ENCODE measurements at places on chromosomes 16 and 17.

- DNase-seq = no peak
These were observed 931.6 kb upstream of the GOT2 start for GRCh38 chr16:59665618-59666220.

- DNase-seq = no peak
These were observed 16.2 kb upstream of the TNRC6C start for GRCh38 chr17:77942112-77942988.

DNA sequence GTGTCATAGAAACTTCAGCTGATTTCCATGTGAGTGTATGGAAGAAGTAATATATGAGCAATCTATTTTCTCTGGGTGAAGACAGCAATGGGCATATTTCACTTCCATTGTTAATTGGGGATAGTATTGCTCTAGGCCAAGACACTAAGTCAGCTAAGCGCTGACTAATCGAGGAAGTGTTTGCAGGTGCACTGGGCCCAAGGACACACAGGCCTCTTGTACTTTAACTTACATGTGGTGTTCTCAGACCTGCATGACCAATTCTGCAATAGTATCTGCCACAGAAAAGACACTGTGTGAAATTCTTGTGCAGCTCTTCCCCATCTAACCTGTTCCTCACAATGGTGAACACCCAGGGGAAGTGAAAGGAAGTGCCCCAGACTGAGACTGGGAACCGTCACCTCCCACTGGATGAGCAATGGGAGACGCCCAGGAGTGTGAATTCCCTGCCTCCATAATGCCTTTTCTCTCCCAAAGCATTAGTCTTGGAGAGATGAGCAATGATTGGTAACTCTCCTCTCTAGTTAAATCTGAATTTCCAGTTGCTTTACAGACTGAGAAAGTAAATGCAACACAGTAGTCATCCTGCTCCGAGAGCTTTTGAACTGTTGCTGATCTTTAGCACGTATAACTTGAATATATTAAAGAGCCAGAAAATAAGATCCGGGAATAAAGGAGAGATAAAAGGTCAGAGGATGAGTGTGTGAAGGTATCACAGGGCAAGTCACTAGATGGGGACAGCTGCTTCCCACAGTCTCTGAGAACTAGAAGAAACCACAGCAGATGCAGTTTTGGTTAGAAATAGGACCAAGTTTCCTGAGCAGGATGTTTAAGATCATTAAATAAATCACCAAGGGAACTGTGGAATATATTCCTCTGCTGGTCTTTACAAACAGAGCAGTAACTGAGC is 82.6 kb downstream of the CDK5R1 start:
- DNase-seq = no peak

- DNase-seq = no peak
These were observed 9.1 kb downstream of the DEXI start for GRCh38 chr16:10932959-10933710.

DNA sequence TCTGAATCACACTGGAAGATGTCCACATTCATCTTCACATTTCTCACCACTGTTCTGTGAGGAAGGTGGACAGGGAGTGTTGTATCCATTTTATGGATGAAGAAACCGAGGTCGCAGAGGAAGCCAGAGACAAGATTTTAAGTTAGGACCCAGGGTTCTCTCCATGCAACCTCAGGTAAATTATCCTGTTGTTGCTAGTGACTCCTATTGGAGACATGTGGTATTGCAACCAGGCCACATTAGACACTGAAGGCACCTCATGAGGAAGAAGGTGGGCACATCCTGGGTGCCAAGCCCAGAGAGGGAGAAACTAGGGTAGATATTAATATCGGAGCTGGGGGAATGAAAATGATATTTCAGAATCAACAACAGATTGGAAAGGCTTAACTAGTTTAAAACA is 8.5 kb upstream of the WNT9B start:
- no peak for DNase-seq

- DNase-seq = no peak
These were observed 31.7 kb downstream of the PRPSAP2 start for GRCh38 chr17:18889658-18890057.

DNA sequence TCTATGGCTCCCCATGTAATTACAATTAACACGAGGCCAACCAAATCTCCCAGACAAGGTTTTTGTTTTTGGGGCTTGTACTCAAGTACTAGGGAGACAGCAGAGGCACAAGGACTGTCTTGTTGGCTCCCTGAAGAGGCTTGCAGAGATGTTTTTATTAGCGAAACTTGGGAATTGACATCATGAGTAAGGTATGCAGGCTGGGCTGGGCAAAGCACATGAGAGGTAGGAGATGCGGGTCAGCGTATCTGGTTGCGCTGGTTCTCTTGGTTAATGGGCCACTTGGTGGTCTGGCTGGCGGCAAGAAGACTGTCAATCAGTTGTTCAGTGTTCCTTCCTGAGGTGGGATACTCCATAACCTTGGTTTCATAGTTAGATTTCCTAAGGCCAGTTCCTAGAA is 28.9 kb downstream of the LCMT1 start:
- DNase-seq = no peak

- peak; percentile 65 for DNase-seq
These were observed at the start of gene GOT2 for GRCh38 chr16:58733671-58734458. GOT2 (minus strand) TSS chr16:58734316; CDS start chr16:58734228, 88 bp downstream.

- DNase-seq = no peak
These were observed 8.6 kb downstream of the BRD7 start for GRCh38 chr16:50360033-50360778.

- no peak for DNase-seq
These were observed 34.8 kb upstream of the NDRG4 start for GRCh38 chr16:58464916-58465731.

DNA sequence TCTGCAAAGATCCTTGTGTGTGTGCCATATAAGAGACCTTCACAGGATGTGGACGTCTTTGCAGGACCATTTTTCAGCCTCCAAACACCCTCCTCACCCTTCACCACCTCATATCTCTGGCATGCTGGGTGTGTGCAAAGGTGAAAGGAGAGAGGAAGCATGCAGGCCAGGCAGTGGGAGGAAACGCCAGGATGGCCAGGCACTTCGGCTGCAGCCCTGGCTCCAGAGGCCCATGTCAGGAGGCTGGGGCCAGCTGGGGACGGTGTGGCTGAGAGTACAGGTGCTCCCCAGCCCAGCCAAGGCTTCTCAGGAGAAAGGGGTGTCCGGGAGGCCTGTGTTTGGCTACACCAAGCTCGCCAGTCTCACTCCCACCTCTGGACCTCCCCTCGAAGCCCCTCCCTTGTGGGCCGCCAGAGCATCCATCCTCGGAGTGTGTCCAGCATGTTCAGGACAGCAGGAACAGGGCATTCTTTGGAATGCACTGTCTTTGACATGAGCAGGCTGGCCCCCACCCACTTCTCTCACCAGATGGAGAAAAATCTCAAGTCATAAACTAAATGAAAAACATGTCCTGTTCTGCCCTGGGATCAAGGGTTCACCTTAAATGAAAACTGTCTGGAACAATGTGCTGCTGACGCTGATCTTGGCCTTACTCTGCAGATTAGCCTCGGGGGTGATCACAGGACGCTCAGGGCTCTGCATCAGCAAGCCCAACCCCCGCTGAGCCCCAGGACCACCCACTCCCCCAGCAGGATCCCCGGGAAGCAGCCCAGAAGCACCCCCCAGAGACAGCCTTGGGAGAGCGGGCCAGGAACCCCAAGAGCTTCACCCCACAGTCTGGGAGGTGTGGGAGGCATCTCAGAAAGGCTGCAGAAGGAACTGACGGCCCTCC is 15.9 kb downstream of the PEMT start:
- no peak for DNase-seq

GRCh38 chr17:9343516-9343915 is 232.1 kb downstream of the STX8 start:
- DNase-seq = no peak

- DNase-seq = no peak
These were observed 118.9 kb upstream of the IRX3 start for GRCh38 chr16:54405478-54405877.

GRCh38 chr16:69345923-69346322 is 5.7 kb downstream of the TMED6 start:
- no peak for DNase-seq

DNA sequence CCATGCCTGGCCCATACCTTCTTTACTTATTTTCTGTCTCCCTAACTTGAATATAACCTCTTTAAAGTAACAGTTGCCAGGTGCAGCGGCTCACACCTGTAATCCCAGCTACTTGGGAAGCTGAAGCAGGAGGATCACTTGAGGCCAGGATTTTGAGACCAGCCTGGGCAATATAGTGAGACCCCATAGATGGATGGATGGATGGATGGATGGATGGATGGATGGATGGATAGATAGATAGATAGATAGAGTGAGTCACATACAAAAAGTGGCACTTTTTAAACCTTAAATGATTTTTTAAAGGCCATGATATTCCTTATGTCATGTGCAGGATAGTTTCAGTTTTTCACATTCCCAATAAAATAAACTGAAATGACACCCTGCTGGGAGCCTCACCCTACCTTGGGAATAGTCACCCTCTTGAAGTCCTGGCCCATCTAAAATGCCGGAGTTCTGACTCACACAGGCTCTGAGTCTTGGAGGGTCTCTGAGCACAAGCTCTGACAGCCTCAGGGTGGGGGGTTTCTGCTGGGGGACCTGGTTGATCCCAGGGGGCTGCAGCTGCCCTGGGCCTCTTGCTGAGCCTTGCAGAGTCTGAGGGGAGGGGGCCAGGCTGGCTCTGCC is 26.2 kb downstream of the CPNE2 start:
- DNase-seq = no peak

- no peak for DNase-seq
These were observed 113.0 kb upstream of the CIBAR2 start for GRCh38 chr16:85225257-85225656.
